Stimulated activated naive CD4-positive, alpha-beta T cell treated with Interleukin-2 at 50 U/mL for 16 hours (primary cell): ENCODE measurements at places on chromosomes 7 and 10.
A peak's percentile ranks its signal among the peaks of the same experiment; 100 is the strongest.

DNA sequence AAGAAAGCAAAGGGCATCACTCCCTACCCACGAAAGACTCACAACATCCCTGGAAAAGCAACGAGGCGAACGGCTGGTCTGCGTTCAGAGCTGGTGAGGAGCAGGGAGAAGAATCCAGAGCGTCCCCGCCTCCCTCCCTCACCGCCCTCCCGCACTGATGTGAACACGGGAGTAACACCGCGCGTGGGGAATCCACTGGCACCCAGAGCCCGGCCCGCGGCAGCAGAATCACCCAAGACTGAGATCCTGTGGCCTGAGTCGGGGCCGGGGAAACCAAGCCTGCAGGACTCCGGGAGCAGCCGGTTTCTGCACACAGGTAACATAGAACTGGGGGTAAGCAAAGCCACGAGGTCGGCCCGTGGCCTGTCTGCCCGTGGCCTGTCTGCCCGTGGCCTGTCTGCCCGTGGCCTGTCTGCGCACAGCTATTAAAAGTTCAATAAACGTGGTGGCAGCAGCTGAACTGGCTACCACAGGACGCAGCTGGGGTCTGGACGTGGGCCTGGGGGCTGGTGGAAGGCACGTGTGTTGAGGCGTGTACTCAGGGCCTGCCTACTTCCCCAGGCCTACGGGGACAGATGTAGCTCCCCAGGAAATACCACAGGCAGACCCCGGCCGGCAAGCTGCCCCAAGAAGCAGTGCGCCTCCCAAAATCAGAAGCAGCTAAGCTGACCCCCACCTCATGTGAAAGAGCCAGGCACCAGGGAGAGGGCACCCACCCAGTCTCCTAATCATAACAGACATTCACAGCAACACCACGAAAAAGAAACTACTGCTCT, 23.0 kb downstream of the DIP2C start:
- DNase-seq = no peak

- DNase-seq = no peak
Observed at GRCh38 chr7:27527348-27527714, 135.4 kb downstream of the HIBADH start.

DNA sequence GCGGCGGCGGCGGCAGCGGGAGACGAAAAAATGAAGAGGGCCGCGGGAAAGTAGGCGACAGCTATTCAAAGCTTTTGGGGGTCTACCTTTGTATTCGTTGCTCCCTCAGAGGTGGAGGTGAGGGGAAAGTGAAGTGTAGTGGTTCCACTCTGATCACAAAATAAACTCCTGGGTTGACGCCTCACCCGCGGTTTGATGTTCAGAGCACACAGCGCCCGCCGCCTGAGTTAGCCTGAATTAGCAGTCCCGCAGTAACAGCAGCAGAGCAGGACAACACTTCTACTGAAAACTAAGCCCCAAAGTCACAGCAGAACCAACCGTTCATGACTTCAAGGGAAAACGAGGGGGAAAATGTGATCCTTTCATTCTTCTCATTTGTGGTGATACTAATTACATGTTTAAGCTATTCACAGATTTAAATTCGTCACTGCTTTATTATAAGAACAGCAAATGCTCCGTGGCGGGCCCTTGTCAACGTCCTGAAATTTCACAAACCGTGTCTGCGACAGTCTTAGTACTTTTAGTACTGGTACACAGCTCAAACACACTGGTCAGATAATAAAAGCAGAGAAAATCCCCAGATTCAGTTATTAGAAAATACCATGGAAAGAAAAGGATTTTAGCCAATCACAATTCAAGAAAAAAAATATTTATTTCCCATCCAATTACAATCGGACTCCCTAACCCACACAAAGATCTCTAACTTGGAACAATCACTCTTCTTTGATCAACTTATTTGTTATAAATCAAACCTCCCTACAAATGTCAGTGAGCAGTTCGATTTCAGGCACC, 563 bp upstream of the JMJD1C start:
- peak; percentile 26 for DNase-seq

- DNase-seq = no peak
Observed at GRCh38 chr10:71392292-71392691, 4.4 kb upstream of the CDH23 start.

DNA sequence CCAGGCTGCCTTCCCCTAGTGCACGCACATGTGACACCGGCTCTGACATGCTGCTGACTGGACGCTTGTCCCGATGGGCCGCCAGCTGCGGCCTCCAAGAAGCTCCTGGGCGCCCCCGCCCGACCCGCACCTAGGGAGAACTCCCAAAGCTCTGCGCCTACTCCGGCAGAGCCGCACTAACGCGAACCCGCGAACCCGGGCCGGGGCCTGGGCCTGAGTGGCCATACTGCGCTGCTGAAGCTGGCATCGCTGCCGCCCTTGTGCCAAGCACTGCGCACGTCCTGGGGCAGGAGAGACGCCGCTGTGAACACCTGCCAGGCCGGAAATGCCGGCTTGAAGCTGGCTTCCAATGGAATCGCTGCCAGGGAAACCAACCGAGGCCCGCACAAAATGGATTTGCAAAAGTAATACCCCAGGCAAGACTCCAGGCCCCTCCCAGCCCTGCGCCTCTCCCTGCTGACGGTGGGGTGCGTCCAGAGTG, 85.1 kb downstream of the WASHC2A start:
- no peak for DNase-seq

DNA sequence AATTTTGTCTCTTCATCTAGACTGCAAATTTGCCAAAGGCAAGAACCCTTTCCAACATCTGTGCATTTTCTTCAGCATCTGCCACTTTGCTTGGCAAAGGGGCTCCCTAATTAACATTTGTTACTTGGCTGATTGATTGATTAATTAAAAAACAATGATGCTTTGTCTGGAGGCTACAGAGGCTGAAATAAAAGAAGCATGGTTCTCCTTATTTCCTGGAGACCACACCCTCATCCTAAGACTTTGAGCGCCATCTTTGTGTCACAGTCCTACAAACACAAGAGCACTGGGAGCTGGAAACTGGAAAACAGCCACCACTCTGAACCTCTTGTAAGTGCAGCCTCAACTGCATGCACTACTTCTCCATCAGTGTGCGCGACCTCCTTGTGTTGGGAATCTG, 189.2 kb downstream of the C7orf25 start:
- DNase-seq = no peak

DNA sequence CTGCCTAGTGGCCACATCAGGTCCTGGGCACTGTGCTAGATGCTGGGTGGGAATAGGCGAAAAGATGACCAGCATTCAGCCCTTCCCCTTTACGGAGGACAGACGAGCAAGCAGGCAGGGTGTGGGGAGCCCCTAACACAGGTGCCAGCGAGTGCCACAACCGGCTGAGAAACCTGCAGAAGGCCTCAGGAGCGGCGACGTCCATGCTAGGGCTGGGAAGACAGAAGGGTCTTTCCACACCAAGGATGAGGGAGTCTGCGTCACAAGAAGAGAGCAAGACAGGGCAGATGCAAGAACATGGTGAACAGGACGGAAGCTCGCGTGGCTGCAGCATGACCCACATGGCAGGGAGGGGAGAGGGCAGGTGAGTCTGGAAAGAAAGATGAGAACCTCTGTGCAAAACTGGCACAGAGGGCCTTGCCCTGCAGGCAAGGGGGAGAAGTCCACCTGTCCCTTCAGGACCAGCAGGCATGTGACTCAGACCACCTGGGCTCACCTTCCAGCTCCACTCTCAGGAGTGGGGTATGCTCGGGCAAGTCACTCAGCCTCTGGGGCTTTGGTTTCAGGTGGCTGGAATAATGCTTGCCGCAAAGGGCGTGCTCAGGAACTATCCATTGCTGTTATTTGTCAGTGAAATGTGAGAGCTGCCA, 36.6 kb downstream of the KCNH2 start:
- no peak for DNase-seq

GRCh38 chr10:116002735-116003134, 270.3 kb downstream of the GFRA1 start:
- DNase-seq = no peak

GRCh38 chr10:118977022-118977599, 52.4 kb upstream of the NANOS1 start:
- DNase-seq = no peak

- no peak for DNase-seq
Observed at GRCh38 chr7:38229386-38229785, 44.0 kb downstream of the TARP start.

- no peak for DNase-seq
Observed at GRCh38 chr7:36388423-36388822, 1.2 kb upstream of the ANLN start.
